Stimulated activated CD4-positive, alpha-beta T cell treated with anti-CD3 and anti-CD28 coated beads, Interleukin-1b, Interleukin-23, amount 100 ng/mL, for 4 hours (primary cell): ENCODE measurements at places on chromosomes 1 and 21.
A peak's percentile ranks its signal among the peaks of the same experiment; 100 is the strongest.

- no peak for DNase-seq
These were observed 49.8 kb upstream of the RCC1 start for GRCh38 chr1:28456078-28456477.

DNA sequence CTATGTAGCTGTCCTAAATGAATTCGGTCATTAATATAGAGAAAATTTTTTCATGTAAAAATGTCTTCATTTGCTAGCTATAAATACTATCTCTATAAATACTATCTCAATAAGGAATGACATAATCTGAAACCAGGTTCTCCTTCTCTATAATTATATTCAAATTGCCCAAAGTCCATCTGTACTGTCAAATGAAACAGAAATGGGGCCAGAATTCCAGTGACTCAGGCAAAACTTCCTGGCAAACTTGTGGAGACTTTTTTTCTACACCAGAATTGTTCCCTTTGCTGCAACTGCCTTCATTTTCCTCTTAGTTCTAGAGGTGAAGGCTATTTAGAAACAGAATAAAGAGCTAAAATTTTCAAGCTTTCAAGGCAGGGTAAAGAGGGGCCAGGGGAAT is 152.5 kb downstream of the KCNH1 start:
- DNase-seq = no peak

DNA sequence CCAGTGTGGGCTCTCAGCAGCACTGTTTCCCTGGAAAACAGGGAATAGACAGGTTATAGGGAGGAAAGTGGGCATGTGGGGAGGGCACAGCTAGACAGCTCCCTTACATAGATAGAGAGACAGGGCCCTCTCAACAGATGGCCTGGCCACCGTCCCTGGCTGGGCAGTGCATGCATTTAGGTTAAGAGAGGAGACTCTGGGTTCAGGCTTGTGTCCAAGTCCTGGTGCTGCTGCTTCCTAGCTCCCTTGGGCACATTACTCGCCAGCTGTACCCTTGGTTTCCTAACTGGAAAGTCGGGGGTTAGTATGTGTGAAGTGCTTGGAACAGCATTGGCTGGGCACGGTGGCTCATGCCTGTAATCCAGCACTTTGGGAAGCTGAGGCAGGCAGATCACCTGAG is 9.1 kb downstream of the PLOD1 start:
- DNase-seq = no peak

DNA sequence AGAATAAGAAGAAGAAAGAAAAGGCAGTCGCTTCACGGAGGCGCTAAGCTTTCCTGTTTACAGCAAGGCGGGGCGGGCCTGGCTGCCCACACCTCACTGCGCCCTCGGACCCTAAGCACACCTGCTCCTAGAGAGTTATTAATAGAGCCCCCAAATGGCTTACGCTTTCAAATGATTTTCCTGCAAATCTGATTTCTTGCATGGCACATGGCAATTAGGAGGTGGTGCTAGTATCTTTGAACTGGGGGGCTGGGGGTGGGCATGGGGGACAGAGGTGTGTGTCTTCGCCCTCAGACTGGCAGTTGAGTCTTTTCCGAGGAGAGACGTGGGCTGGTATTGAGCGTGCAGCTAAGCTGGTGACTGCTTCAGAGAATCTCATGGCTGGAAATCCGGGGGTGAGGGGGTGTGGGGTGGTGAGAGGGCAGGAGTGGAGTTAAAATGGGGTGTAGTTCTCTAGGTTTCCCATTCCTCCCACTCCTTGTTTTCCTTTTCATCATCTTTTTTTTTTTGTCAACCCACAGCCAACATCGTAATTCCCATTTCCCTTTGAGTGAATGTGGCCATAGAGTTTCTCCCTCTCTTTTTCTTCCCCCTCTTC is 1.3 kb downstream of the S1PR1 start:
- DNase-seq = peak; percentile 53

- no peak for DNase-seq
These were observed 5.6 kb downstream of the LHX4 start for GRCh38 chr1:180235502-180236239.

DNA sequence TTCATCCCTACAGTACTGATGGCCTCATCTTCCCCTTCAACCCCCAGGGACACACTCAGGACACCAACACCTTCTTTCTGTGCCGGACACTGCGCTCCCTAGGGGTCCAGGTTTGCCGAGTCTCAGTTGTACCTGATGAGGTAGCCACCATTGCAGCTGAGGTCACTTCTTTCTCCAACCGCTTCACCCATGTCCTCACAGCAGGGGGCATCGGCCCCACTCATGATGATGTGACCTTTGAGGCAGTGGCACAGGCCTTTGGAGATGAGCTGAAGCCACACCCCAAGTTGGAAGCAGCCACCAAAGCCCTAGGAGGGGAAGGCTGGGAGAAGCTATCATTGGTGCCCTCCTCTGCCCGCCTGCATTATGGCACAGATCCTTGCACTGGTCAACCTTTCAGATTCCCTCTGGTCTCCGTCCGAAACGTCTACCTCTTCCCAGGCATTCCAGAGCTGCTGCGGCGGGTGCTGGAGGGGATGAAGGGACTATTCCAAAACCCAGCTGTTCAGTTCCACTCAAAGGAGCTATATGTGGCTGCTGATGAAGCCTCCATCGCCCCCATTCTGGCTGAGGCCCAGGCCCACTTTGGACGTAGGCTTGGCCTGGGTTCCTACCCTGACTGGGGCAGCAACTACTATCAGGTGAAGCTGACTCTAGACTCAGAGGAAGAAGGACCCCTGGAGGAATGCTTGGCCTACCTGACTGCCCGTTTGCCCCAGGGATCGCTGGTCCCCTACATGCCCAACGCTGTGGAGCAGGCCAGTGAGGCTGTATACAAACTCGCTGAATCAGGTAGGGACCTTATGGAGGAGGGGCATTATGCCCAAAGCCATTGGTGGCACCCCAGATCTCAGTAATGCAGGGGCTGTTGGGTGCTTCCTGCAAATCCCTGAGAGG is 5.1 kb upstream of the LENEP start:
- DNase-seq = no peak

- DNase-seq = no peak
These were observed 34.7 kb upstream of the COL6A2 start for GRCh38 chr21:46063227-46063626.

- peak; percentile 9 for DNase-seq
These were observed 76.3 kb downstream of the NPHP4 start for GRCh38 chr1:5915587-5916571.

GRCh38 chr21:19440792-19441655 is 1037.4 kb upstream of the TMPRSS15 start:
- DNase-seq = no peak

GRCh38 chr1:164772635-164773034 is 213.7 kb downstream of the PBX1 start:
- no peak for DNase-seq

- no peak for DNase-seq
These were observed 592 bp downstream of the ZNF692 start for GRCh38 chr1:248858096-248858890.

- no peak for DNase-seq
These were observed 46.9 kb downstream of the ATP5PF start for GRCh38 chr21:25687787-25688186.

DNA sequence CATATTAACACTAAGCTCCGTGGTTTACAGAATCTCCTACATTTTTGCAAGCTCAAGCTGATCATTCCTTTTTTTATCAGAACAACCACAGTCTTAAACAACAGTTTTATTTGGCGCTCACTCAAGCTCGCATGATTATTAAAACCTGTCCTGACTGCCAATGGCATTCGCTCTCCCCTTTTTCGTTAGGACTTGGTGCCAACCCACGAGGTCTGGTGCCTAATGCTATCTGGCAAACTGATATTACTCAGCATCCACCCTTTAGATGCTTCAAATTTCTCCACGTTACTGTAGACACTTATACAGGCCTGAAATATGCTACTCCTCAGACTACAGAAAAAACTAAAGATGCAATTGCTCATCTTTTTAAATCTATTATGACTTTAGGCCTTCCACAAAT is 23.0 kb upstream of the ITLN1 start:
- DNase-seq = no peak

GRCh38 chr1:65359888-65360287 is 50.5 kb downstream of the DNAJC6 start:
- no peak for DNase-seq

GRCh38 chr1:184162281-184162680 is 110.8 kb downstream of the TSEN15 start:
- DNase-seq = no peak

GRCh38 chr1:205373798-205374175 is 17.1 kb upstream of the KLHDC8A start:
- DNase-seq = no peak

GRCh38 chr1:40187399-40187798 is 26.2 kb downstream of the RLF start:
- no peak for DNase-seq

- peak; percentile 70 for DNase-seq
These were observed 74.1 kb downstream of the CD46 start for GRCh38 chr1:207825719-207826556.

- DNase-seq = no peak
These were observed 98.6 kb upstream of the DPT start for GRCh38 chr1:168827557-168827956.

DNA sequence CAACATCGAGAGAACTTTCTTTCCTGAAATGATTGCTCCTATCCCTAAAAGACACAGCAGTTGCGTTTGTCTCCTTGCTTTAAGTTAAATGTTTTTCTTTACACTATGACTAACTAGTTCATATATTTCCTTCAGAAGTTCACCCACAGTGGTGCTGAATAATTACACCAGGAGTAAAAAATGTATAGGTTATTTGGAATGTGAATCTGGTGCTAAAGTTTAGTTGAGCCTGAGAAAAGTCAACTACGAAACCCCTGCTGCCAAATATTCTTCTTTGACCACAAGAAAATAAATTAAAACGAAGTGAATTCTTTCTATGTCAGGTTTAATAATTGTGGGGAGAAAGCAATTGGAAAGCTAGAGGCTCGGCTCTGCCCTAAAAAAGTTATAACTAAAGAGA is 52.8 kb downstream of the C4BPA start:
- no peak for DNase-seq

GRCh38 chr1:172875892-172876291 is 174.8 kb downstream of the TNFSF18 start:
- no peak for DNase-seq

DNA sequence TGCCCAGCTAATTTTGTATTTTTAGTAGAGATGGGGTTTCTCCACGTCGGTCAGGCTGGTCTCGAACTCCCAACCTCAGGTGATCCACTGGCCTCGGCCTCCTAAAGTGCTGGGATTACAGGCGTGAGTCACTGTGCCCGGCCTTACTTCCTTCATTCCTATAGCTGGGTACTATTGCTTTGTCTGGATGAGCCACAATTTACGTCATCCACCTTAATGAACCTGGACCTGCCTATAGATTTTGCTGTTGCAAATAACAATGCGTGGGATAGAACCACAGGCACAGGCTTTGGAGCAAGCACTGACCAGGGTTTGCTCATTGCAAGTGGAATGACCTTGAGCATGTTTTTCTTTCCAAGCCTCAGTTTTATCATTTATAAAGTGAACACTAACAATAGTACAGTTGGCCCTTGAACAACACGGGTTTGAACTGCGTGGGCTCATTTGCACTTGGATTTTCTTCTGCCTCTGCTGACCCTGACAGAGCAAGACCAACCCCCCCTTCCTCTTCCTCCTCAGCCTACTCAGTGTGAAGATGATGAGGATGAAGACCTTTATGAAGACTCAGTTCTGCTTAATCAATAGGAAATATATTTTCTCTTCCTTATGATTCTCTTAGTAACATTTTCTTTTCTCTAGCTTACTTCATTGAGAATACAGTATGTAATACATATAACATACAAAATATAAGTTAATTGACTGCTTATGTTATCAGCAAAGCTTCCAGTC is 33.3 kb upstream of the BECN2 start:
- no peak for DNase-seq

DNA sequence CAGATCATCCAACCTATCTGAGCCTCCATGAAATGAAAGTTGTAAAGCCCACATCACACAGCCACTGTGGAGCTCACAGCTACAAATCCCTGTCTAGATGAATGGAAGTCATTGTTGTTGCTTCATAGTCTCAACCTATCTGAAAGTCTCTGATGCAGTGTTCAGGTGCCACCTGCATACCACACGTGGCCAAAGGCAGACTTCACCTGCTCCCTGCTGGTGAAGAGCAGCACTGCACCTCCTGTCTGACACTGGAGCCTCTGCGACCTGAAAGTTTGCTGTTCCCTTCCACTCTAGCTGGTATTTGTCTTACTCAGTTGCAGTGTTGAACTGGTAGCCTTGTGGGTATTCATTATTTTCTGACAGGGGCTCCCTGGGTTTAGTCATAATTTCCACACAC is 18.4 kb downstream of the LORICRIN start:
- peak; percentile 36 for DNase-seq

GRCh38 chr1:202187041-202187671 is 6.4 kb upstream of the LGR6 start:
- DNase-seq = no peak
